ENCODE measurements at places on chromosomes 12 and 14. TPM values are rescaled to one million over a fixed set of nuclear protein-coding genes. Genes with fewer than 3 reads are reported as not detected.

- no peak for DNase-seq
Measured at GRCh38 chr12:47095446-47096236, 15.9 kb upstream of the AMIGO2 start.

- DNase-seq: peak; percentile 30
Measured at GRCh38 chr12:1929985-1930802, 11.7 kb upstream of the CACNA2D4 start.

Gene GPR68
- total RNA-seq: 1.7 TPM

Gene ITGA7
- 66.3 TPM for total RNA-seq

- no peak for DNase-seq
Measured at GRCh38 chr12:92602476-92602875, 100.3 kb upstream of the PLEKHG7 start.

Gene ZDHHC22
- total RNA-seq: not detected

DNA sequence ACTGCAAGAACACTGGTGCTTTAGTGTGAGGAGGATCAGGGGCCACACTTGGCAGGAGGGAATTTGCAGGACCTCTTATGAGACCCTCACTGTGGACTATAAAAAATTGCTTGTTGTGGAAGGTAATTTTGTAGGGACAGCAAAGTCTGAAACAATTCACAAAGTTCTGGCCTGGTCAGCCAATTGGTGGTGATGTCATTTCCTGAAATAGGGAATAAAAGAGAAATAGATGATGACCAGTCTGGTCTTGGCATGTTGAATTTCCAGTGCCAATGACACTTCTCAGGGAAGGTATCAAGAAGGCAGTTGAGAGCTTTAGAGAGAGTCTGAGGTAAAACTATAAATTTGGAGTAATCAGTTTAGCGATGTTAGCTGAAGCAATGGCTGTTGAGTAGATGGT lies 129.3 kb upstream of the LMNTD1 start:
- no peak for DNase-seq

- no peak for DNase-seq
Measured at GRCh38 chr14:50242566-50243310, 11.4 kb upstream of the SOS2 start.

GRCh38 chr12:1126091-1126490 lies 135.1 kb downstream of the ERC1 start:
- DNase-seq: no peak

Gene GPHB5
- total RNA-seq: not detected

Gene GPRC5D
- total RNA-seq: 0.25 TPM

Gene KRT6B
- total RNA-seq: not detected

- no peak for DNase-seq
Measured at GRCh38 chr12:52528641-52529143, 8.5 kb upstream of the KRT5 start.

- peak; percentile 60 for DNase-seq
Measured at GRCh38 chr12:98745578-98746391, 100.7 kb downstream of the APAF1 start.

- no peak for DNase-seq
Measured at GRCh38 chr12:30108666-30109065, 324.9 kb upstream of the TMTC1 start.

DNA sequence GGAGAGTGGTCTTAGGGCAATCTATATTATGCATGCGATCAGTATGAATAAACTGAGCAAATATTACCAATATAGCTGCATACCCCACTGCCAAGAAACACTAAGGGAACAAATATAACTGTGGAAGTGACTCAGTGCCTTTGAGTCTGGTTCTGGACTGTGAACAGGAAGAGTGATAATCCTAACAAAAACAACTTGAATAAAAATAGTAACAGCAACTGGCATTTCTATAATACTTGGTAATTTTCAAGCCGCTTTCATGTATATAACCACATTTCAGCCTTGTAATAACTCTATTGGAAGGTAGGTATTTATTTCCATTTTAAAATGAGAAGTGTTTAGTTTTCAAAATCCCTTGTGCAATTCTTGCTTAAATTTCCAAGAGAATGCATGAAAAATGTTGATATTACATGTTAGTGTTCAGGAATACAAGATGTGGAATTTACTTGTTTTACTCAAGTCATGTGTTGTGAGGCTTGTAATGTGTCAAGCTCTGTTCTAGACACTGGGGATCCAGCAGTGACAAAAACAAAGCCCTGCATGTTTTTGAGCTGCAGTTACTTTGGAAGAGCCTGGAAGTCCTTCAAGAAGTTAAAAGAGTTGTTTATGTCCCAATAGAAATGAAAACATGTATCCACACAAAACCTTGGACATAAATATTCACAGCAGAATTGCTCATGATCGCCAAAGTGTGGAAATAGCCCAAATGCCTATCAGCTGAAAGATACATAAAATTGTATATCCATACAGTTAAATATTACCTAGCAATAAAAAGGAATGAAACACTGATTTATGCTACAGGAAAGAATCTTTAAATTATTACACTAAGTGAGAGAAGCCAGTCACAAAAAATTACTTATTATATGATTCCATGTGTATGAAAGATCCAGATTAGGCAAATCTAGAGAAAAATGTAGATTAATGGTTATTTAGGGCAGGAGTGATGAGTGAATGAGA lies 338.1 kb upstream of the TMEM132C start:
- no peak for DNase-seq

Gene KRT8
- total RNA-seq: 546 TPM

Gene RAN
- total RNA-seq: 369 TPM

Gene C14orf132
- 17.5 TPM for total RNA-seq

- DNase-seq: no peak
Measured at GRCh38 chr14:34668111-34668510, 38.2 kb upstream of the SNX6 start.

Gene GDF3
- 0.66 TPM for total RNA-seq

Gene ITGB7
- 14.5 TPM for total RNA-seq

Gene NANOG
- total RNA-seq: 0.16 TPM

DNA sequence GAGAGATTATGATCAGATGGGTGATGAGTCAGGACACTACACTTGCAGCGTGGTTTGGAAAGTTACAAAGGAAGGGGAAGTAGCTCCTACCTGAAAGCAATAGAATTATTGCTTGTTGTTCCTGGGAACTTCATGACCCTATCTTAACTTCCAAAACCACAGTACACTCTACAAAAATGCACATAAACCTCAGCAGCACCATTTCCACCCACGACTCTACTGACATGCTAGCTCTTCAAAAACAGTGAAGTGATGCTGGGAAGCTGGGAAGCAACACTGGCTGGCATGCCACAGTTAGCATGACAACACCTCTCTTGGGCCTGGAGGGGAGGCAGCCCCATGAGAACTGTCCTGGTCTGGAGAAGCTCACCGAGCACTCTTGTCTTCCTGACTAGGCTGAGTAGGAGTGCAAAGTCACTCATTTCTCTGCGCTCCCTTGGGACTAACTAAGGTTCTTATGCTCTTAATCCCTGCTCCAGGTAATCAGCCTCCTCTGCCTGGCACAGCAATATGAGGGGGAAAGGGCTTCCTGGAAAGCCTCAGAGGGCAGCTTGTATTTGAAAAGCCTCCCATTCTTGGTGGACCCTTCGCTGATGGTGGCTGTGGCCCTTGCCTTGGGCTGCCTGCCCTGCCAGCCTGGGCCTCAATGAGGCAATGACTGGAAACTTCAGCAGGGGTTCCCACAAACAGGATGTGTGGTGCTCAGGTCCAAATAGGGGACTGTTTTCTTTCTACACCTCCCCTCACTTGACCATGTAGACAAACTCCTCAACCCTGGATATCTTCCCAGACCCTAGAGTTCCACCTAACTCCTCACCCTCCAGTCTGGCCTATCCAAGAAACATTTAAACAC lies 1.2 kb downstream of the KRT3 start:
- no peak for DNase-seq

DNA sequence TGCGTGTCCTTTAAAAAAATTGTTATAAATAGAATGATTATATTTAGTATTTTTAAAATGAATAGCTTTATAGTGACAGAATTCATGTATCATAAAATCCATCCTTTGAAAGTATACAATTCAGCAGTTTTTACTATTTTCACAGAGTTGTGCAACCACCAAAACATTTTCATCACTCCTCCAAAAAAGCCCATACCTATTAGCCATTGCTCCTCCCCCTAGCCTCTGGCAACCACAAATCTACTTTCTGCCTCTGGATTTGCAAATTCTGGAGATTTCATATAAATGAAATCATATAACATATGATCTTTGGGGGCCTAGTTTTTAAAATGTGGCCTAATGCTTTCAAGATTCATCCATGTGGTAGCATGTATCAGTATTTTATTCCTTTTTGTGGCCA lies 117.9 kb upstream of the MED13L start:
- DNase-seq: no peak

Gene IFT43
- 41.6 TPM for total RNA-seq

Gene SYT1
- total RNA-seq: 1.2 TPM

DNA sequence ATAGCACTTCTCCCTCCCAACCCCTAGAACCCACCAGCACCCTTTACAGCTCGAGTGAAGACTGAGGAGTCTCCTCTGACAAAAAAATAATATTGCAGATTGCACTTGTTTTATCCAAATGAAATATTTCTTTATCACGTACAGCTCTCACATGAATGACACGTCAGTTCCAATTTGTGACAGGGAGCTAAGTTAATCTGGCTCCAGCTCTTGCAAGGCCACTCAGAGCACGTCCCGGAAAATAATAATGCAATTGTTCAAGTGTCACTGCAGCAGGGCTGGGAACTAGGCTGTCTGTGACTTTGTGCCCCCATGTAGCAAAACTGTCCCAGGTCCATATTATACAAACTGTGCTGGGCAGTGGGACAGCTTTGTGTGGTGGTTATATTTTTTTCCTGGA lies 539.6 kb downstream of the VRK1 start:
- no peak for DNase-seq

All from kidney (tissue), 22 donors.